ENCODE measurements at places on chromosomes 7 and 10. TPM values are rescaled to one million over a fixed set of nuclear protein-coding genes. Genes with fewer than 3 reads are reported as not detected.
A peak's percentile ranks its signal among the peaks of the same experiment; 100 is the strongest.

The IFIT1B gene
- total RNA-seq = not detected

The PKD2L1 gene
- total RNA-seq = 0.09 TPM

DNA sequence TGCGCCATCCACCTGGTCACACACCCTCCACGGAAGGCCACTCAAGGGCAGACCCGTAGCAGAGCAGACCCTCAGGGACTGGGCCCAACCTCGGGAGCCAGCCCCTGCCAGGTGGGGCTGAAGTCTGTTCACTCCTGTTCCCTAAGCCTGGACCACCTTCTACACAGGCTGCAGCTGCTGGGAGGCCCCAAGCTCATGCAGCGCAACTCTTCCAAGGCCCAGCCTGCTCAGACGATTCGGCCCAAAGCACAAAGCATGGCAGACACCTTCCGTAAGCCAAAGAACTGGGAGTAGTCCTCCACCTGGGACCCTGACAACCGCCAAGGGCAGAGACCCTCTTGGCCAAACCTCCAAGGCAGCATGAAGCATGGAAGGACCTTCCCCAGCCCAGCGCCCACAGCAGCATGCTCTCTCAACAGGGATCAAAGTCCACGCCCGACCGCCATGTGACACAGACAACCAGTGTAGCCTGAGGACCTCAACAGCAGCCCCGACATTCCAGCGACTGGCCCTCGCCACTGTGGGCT is 11.5 kb downstream of the SHH start:
- DNase-seq = no peak
- no peaks in the 10 kb centered on the region for H3K4me1 ChIP-seq
- H3K4me3 ChIP-seq = no peak overlapping the region
- peaks cover 6% of the 10 kb centered on the region for H3K27me3 ChIP-seq
- no peak overlapping the region for H3K27ac ChIP-seq
- no peaks in the 10 kb centered on the region for H3K36me3 ChIP-seq

The C10orf62 gene
- not detected for total RNA-seq

The SAP25 gene
- 2.5 TPM for total RNA-seq

DNA sequence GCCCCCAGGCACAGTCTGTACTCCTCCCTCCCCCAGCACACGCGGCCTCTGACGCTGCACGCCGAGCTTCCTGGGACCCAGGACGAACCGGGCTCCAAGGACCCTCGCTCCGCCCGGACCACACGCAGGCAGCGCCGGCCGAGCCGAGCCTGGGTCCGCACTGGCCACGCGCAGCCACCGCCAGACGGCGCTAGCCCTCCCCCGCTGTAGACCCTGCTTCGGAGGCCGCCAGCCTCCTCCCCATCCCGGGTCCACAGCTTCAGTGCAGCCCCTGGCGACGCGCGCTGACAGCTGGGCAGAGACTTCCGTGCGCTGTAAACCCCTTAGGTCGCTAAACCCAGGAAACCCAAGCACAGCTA is 936 bp upstream of the TCERG1L start:
- no peak for DNase-seq
- no peak overlapping the region for H3K27ac ChIP-seq
- H3K36me3 ChIP-seq = no peaks in the 10 kb centered on the region
- H3K27me3 ChIP-seq = peaks cover 2% of the 10 kb centered on the region

GRCh38 chr10:110209454-110209925 is 2.1 kb downstream of the MXI1 start:
- no peaks in the 10 kb centered on the region for H3K27me3 ChIP-seq
- peak; percentile 48 for DNase-seq
- no peaks in the 10 kb centered on the region for H3K36me3 ChIP-seq

The PLPP4 gene
- total RNA-seq = 61.3 TPM

GRCh38 chr7:2029211-2029905 is 203.4 kb downstream of the MAD1L1 start:
- H3K36me3 ChIP-seq = no peaks in the 10 kb centered on the region
- H3K4me1 ChIP-seq = no peaks in the 10 kb centered on the region
- H3K27me3 ChIP-seq = no peaks in the 10 kb centered on the region
- peak; percentile 37 for DNase-seq

GRCh38 chr10:71696628-71697326 is 22.8 kb downstream of the C10orf105 start:
- H3K4me1 ChIP-seq = no peaks in the 10 kb centered on the region
- DNase-seq = no peak
- no peaks in the 10 kb centered on the region for H3K36me3 ChIP-seq
- no peak overlapping the region for H3K27ac ChIP-seq
- H3K27me3 ChIP-seq = no peaks in the 10 kb centered on the region

Measured in prostate gland (tissue), 2 donors.